ENCODE measurements at places on chromosomes 2 and 18.

- DNase-seq: no peak
Observed at GRCh38 chr2:10834068-10834655, 21.6 kb upstream of the PDIA6 start.

- no peak for DNase-seq
Observed at GRCh38 chr2:234324116-234324515, 172.8 kb downstream of the ARL4C start.

DNA sequence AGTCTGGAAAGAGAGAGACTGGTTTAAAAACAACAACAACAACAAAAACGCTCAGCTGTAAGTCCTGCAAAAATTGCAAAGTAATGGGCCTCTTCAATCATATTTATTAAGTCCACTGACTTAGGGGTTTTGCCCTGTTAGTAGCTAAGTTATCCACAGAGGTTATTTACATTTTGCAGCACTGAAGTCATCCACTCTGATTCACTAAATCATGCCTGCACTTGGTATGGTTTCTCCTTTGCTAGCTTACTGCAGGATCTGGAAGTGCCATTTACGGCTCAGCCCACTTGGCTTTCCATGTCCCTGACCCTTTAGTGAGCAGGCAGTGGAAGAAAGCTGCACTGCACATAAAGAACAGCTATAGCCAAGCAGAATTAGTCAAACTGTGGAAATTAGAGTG is 484.4 kb downstream of the NRXN1 start:
- DNase-seq: no peak

GRCh38 chr2:37650548-37651093 is 20.8 kb downstream of the CDC42EP3 start:
- DNase-seq: no peak

DNA sequence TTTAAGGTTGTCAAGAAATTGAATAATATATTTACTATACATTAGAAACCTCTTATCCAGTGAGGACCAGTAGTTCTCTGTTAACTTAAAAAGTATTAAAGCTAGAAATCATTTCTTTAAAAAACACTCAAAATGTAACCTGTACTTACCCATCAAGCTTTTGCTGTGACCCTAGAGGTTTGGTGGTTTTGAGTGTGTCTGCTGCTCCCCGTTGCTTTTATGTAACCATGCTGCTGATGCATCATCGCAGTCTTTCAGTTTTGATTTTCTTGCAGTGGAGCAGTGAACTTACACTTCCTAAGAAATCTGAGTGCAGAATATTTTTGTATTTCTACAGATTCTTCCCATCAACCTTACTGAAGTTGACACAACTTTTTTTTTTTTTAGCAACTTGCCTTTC is 34.2 kb downstream of the MRPS9 start:
- DNase-seq: no peak

DNA sequence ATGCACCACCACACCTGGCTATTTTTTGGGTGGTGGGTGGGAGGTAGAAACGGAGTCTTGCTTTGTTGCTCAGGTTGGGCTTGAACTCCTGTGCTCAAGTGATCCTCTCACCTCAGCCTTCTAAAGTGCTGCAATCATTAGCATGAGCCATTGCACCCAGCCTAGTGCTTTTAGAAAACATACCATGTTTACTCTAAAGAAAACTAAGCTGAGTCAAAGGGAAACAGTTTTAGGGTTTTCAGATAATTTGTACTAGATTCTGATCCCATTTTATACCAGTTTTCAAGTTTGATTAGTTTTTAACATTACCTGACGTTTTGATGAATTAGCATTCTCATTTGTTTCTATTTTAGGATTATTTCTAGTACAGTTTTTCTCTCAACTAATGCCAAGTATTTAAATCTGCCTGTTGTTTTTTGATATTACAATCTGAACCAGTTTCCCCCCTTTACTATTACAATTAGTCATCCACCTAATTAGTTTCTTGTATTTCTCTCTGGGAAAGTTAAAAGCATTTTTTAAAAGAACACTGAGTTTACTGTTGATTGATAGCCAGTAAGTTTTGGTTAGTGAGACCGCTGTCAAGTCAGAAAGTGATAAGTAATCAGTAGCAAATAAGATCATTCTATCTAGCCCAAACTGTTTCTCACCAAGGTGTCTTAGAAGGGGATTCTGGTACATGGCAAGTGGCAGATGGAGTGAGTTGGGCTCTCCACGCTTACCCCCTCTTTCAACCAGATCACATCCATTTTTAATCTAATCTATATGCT is 24.2 kb upstream of the TBR1 start:
- DNase-seq: no peak

GRCh38 chr18:76389716-76390115 is 105.3 kb downstream of the ZNF516 start:
- DNase-seq: no peak

Measured in stimulated activated CD4-positive, alpha-beta T cell treated with anti-CD3 and anti-CD28 coated beads, TNF-alpha, amount 100 ng/mL, for 4 hours (primary cell).